Stimulated activated CD4-positive, alpha-beta T cell treated with anti-CD3 and anti-CD28 coated beads, TNF-alpha, amount 100 ng/mL, for 1 hour (primary cell): ENCODE measurements at places on chromosomes 1 and 21.

DNA sequence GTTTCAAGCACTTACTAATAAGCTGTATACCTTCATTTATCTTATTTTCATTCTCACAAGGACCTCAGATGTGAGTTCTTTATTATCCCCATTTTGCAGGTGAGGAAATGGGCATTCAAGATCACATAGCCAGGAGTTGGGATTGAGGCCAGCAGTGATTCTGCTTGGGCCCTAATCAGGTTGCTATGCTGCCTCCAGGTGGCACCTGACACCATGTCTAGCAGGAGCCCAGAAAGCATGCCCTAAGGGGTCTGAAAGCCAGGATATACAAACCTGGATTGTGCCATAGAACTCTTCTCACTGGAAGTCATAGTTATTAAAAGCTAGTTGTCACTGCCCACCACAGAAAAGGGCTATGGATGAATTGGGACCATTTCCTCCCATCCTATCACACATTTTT lies 61.1 kb downstream of the FYB2 start:
- DNase-seq, result no peak

DNA sequence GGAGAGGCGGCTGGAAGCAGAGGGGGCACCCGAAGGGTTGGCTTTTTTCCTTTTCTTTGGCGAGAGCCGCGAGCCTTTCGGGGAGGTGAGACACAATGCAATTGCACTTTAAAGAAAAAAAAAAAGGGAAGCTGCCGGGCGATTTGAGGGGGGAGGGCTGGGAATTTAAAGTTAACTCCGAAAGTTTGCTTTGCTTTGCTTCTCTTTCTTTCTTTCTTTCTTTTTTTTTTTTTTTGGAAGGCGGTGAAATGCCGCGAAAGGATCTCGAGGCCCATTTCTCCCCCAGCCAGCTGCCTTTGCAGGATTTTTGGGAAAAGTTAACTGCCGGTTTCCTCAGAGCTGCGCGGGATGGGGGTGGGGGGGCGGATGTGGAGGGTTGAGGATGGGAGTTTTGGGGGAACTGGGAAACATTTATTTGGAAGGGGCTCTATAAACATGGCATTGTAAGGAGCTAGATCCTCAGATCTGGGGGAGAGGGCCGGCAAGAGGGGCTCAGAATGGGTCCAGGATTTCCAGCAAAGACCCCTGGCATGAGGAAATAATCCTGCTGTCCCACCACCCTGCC lies 997 bp downstream of the ZNF362 start:
- DNase-seq, result no peak

DNA sequence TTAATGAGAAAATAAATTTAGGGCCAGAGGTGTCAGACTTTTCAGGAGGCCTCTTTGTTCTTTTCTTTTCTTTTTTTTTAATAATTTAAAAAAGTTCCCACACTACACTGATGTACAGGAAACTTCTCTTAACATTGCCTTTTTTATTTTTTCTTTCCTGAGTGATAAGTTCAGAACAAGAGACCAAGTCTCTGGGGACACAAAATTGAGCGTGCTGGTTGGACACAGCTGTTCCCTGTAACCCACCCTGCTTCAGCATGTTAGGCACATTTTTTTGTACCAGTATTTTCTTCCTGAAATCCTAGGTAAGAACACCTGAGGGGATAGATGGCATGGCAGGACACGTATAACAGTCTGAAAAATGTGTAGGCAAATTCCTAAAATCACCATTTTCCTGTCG lies 50.1 kb downstream of the PBX1 start:
- no peak for DNase-seq

DNA sequence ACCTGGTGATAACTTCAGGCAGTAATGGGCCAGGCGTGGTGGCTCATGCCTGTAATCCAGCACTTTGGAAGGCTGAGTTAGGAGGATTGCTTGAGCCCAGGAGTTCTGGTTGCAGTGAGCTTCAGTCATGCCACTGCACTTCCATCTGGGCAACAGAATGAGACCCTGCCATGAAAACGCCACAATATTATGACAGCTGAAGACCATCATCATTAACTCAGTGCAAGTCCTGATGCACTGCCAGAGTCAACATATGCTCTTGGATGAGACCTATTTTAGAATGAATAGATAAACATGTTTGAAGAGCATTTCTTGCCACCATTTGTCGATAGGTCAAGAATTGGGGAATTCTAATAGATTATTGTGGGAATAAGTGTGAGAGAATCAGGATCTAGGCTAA lies 26.4 kb downstream of the HENMT1 start:
- DNase-seq, result no peak

GRCh38 chr21:44338971-44339910 lies at the start of gene CFAP410:
Gene CFAP410, minus strand, starts transcription at chr21:44339390. Its CDS starts 196 bp downstream, at chr21:44339194.
- DNase-seq, result peak; percentile 88

DNA sequence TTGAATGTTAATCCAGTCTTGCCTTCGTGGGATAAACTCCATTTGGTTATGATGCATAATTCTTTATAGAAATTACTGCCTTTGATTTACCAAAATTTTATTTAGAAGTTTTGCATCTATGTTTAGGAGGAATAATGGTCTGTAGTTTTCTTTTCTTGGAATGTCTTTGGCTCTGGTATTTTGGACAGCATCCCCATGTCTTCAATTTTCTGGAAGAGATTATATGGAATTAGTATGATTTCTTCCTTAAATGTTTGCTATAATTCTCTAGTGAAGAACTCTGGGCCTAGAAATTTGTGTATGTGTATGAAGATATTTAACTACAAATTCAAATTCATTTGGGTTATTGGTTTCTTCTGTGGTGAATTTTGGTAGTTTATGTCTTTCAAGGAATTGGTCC lies 92.7 kb downstream of the SNX7 start:
- no peak for DNase-seq

GRCh38 chr21:15210235-15210678 lies 145.5 kb upstream of the NRIP1 start:
- no peak for DNase-seq

DNA sequence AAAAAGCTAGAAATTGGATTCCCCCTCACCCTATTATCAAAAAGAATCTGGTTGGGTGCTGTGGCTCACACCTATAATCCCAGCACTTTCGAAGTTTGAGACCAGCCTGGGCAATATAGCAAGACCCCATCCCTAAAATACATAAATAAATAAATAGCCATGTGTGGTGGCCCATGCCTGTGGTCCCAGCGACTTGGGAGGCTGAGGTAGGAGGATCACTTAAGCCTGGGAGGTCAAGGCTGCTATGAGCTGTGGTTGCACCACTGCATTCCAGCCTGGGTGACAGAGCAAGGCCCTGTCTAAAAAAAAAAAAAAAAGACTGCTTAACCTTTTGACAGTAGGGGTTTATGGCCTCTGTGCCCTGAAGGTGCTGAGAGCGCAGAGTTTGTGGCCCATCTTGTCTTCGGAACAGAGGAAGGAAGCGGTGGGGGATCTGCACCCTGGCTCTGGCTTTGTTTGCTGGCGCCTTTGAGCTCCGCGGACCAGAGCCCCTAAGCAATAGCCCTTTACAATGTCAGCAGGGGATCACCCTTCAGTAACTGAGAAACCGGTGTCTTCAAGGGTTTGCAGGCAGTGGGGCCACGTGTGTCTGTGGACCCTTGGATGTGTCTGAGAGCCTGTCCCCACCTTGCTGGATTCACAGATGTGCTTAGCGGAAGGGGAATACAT lies 22.1 kb downstream of the SLC2A7 start:
- DNase-seq, result no peak

DNA sequence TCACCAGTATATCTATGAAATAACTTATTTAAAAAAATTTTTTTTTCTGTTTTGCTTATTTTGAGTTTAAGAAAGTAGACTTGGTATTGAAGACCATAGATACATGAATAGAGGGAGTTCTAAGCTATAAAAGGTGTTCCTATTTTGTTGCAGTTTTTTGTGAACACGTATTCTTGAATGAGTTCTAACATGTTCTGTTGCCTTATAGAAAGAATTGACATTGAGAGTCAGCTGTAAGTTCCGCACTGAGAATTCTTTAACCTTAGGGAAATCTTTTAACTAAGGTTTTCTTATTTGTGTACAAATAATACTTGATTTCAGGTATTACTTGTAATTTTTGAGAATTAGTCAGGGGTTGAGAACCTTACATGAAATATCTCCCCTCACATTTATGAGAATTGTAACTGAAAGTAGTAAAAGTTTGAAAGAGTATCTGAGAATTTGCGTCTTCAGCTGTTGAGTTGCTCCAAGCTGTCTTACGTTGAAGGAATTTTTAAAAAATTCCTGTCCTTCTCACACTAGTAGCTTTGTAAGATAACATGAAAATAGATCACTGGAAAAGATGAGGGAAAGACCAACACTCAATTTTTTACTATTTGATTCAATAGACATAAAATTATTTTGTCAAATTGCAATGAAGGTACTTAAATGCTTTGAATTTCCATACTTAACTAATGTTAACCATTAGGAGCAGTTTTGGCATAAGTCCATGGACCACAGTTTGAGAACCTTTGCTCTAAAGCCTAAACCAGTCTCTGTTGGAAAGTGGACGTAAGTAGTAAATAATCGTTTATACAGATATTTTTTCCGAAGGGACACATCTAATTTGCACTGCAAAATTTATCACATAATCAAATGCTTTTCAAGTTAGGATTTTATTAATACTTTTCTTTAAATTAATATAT lies 3.8 kb downstream of the DR1 start:
- DNase-seq, result no peak

GRCh38 chr1:176826265-176826664 lies 338.2 kb downstream of the ASTN1 start:
- no peak for DNase-seq

DNA sequence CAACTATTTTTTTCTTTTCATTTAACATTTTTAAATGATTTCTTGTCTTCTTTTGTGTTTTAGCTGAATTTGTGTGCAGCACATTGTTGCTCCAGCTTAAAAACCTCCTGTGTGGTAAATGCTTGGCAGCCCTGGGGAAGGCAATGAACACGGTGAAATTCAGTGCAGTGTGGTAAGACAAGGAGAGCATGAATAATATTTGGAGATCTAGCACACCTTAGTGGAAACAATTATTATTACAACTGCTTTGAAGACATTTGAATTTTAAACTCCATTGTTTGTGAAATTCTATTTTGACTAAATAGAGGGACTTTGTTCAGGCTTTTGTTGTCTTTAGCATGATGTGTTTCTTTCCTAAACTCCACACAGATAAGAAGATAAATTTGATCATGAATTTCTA lies 242.6 kb upstream of the CXADR start:
- no peak for DNase-seq

- DNase-seq, result no peak
Observed at GRCh38 chr1:162279136-162279498, 97.5 kb downstream of the SPATA46 start.

DNA sequence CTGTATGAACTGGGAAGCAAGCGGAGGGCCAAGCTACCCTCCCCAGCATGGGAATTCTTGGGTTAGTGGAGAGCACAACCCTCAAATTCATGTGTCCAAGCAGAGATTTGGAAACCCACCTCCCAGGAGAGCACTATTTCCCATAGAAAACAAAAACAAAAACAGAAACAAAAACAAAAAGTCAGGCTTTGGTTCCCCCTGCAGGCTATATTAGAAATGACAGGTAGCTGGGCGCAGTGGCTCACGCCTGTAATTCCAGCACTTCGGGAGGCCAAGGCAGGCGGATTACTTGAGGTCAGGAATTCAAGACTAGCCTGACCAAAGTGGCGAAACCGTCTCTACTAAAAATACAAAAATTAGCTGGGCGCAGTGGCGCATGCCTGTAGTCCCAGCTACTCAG lies 10.8 kb downstream of the MINDY1 start:
- no peak for DNase-seq

DNA sequence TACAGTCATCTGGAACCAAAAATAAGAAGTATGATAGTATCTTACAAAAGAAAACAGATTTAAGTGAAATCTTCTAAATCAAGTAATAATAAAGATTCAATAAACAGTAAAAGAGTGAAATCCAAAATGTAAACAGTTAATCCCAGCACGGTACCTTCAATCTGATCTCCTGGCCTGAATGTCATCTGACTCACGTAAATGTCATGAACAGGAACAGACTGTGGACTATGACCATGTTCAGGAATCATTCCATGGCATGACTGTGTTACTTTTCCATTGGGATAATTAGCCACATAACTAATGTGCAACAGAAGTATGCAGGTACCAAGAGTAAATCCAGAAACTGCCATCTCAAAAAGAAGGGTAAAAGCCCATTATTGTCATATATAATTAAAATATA lies 18.0 kb downstream of the FRRS1 start:
- DNase-seq, result no peak

DNA sequence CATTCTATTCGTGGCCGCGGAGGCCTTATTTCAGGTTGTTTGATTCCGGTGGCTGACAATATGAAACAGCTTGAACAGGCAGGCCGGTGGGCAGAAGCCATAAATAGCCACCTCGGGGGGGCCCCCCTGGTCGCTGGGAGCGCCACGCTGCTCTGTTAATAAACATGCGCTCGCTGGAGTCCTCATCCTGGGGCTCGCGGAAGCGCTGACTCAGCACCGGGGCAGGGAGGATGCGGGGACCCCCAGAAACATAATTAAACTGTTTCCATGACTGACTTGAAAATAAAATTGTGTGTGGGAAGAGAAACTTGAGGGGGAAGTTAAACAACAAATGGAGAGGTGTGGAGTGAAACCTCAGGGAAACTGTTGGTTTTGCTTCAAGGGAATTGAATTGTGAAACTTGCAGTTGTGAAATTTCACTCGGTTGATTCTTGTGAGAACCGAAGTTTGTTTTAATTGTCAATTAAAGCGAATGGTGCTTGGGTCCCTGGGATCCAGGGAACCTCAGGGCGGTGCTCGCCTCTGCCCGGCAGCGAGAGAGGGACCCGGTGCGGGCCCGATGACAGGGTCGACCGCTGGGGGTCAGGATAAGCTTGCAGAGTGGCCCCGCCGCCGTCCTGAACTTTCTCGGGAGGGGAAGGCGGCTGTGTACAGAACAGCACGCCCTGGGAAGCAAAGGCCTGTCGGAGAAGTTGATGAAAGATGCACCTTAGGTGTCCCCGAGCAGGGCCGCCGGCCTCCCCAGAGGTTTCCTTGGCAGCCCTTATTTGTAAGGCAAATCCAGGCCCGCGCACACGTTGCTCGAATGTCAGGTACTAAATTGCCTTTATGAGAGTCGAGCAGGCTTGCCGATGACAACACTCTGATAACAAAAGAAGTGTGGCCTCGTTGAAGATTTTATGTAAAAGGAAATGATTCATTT lies 176.9 kb upstream of the LMO4 start:
- peak; percentile 18 for DNase-seq

GRCh38 chr1:202046227-202046626 lies 35.8 kb downstream of the ELF3 start:
- DNase-seq, result no peak
